ENCODE measurements at places on chromosomes 1 and 21.

DNA sequence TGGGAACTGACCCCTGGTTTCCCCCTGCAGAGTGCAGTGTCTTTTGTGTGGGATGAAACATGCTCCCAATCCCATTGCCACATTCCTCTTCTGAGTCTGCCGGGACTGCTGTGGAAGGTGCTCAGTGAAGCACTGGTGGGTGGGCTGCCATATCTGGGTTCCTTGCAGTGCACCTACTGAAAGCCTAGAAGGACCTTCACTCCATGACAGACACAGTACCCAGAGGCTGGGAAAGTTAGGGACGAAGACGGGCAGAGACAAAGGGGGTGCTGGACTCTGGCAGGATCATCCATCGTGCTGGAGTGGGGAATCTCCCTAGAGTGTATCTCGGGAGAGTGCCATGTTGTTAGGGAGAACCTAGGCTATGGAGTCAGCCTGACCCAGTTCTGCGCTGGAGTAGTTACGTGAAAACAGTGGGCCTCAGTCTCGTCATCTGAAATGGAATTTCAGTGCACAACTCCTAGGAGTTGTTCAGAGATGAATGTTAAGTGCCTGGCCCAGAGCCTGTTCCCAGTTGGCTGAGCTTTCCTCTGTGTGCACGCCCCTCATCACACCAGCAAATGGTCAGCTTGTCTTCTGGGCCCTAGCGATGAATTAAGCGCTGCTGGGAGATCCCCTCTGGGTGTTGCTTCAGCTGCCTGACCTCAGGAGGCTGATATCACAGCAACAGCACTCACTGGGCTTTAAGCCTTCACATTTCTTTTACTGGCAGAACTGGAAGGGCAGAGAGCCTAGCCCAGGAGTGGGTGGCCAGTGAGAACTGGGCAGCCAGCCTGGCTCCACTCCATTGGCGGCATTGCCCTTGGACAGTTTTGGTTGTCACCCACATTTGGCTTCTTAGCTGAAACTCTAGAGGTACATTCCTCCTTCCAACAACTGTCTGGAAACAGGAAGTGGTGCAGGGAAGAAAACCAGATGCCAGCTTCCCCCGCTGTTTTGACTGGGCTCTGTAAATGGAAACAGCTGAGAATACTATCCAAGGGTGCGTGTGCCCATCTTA lies 479.8 kb upstream of the VAMP3 start:
- DNase-seq = no peak

DNA sequence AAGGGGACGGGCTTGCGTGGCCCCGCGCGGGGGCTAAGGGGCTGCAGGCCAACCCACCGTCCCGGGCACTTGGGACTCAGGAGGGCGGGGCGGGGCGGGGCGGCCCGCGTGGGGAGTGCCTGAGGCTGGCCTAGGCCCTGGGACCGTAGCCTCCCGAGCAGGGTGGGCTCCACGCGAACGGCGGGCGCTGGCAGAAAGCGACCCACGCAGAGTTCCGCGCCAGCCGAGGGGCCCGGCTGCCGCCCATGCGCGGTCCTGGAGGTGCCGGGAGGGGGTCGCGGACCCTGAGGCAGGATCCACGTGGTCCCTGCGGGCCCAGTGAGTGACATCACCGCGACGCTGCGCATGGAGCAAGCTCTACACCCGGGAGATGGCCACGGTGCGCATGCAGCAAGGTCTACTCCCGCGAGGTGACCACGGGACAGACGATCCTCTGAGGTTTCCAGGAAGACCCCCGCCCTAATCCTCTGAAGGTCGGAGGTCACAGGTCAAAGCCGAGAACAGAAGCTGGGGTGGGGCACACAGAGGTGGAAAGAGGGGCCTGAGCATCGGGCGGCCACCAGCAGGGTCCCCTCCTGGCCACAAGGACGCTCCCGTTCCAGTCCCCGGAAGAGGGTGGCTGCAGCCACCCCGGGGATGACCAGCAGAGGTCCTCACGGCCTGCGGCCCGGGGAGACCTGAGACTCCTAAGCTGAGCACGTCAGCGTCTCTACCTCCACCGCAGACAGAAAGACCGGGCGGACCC lies 13.5 kb upstream of the SLC19A1 start:
- peak; percentile 53 for DNase-seq

DNA sequence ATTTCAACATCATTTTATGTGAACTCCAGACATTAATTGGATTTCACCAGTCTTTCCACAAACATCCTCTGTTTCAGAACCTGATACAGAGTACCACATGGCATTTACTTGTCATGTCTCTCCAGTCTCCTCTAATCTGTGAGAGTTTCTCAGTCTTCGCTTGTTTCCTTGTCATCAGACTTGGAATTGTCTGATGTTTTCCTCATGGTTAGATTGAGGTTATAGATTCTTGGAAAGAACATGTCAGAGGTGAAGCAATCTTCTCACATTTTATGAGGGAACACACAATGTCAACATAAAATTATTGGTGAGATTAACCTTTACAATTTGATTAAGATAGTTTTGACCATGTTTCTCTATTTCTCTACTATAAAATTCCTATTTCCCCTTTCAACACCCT lies 74.9 kb upstream of the TMPRSS15 start:
- no peak for DNase-seq

- no peak for DNase-seq
Measured at GRCh38 chr1:37997256-37998088, 7.7 kb upstream of the SF3A3 start.

DNA sequence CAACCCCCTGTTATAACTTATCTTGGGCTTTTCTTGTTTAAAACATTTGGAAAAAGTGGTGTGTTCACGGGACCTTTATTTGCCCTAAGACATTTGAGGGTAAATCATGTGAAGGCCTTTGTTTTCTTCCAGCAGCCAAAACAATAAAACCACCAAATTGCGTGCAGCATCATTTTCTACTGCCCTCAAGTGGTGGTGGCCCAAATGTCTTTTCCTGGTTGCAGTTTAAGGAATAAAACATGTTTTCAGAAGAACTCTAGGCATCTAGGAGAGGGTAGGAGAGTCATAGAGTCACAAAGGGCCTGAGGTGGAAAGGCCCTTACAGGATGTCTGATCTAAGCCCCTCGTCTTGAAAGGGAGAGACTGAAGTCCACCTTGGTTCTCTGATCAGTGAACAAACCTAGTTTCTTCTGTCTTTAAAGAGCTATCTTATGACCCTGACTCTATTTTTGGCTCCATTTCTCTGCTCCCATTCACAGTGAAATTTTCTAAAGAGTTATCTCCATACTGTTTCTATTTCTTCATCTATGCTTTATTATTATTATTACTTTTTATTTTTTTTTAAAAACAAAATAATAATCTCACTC lies 16.0 kb upstream of the EPS15 start:
- DNase-seq = peak; percentile 17

DNA sequence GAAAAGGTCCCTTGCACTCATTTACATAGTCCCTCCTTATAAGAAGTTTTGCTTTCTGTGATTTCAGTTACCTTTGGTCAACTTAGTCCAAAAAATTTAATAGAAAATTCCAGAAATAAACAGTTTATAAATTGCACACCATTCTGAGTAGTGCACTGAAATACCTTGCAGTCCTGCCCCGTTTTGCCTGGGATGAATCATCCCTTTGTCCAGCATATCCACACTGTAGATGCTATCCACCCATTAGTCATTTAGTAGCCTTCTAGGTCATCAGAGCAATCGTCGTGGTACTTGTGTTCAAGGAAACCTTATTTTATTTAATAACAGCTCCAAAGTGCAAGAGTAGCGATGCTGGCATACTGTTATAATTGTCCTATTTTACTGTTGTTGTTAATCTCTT lies 38.0 kb downstream of the SPRTN start:
- no peak for DNase-seq

DNA sequence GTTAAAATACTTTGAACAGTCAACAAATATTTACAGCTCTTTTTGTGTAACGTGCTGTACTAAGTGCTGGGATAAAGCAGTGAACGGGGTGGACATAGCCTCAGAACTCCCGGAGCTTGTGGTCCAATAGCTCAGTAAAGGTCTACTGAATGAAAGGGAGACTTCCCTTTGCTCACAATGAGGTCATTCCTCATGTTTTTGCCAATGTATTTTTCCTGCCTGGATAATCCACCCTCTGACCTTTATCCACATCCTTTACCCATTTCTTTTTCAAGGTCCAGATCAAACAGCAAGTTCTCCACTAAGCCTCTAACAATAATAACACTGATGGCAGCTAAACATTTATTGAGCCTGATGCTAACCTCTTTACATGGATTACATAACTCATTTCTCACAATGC lies 55.9 kb downstream of the LEPR start:
- no peak for DNase-seq

DNA sequence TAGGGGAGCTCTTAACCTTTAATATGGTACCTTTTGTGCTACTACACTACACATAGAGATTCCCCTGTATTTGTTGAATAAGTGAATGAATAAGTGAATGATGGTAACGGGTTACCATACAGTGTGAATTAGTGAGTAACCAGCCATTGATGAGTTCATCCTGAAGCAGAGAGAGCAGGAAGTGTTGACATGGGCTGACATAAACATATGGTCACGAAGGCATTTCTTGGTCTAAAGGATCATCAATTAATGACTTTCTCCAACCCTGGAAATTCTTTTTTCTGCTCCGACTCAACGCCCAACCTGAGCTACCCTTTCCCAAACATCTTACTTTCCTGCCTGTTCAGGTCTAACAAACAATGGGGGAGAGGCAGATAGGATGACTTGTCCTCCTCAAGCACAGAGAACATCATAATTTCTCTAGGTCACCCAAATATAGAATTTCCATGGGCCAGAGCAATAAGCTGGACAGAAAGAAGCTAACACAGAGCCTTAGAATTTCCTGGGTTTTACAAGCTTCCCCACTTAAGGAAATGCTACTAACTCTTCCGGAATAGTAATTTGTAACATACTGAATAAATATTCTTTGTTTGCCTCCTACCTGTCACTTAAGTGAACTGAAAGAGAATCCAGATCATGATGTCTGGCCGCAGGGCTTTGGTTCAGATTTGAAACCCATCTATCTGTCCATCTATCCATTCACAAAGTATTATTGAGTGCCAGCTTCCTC lies 114.7 kb upstream of the NGF start:
- DNase-seq = no peak

- no peak for DNase-seq
Measured at GRCh38 chr21:44486302-44486701, 31.0 kb downstream of the LRRC3 start.

- no peak for DNase-seq
Measured at GRCh38 chr21:15006594-15007230, 58.1 kb downstream of the NRIP1 start.

- no peak for DNase-seq
Measured at GRCh38 chr1:37718181-37718900, 26.0 kb downstream of the CDCA8 start.

All from stimulated activated CD4-positive, alpha-beta T cell treated with anti-CD3 and anti-CD28 coated beads, Interleukin-1b, Interleukin-23, amount 100 ng/mL, for 4 hours (primary cell).